ENCODE measurements at places on chromosomes 4 and X. TPM values are rescaled to one million over a fixed set of nuclear protein-coding genes. Genes with fewer than 3 reads are reported as not detected.

DNA sequence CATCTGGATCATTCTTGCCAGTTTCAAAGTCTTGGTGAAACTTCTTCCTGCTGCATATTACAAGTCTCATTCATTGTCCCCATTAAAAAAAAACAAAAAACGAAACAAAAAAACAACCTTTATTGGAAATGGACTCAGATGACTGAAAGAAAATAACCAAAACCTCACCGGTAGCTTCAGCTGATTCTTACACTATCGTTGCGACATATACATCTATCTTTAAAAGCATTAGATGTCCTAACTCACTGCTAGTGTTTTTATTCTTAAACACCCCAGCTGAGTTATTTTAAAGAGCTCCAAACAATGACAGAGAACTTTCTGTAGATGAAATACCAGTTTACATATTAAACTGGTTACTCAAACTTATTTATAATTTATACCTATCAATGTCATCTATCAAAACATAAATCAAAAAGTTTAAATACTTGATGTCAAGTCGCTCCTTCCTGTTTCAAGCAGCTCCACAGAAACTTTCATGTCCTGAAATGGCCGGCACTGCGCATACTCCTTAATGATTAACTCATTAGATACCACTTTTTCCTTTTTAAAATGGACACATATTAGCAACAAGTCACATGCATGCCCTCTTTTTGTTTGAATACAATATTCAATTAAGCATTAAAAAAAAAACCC lies 87.2 kb downstream of the HPRT1 start:
- no peak for DNase-seq

DNA sequence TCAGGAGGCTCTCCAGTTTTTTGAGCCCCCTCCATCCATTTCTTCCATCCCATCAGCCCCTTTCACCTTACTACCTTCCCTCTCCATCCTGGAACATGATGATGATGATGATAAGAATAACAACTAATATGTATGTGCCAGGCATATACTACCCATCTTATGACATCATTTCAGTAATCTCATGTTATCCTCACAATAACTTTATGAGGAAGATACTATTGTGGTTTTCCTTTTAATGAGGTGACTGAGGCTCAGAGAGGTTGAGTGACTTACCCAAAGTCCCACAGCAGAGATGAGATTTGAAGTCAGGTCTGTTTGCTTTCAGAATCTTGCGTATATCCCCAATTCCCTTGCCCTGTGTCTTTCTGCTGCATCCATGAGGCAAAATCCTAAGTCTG lies 55.1 kb downstream of the RTL9 start:
- DNase-seq: no peak

- DNase-seq: no peak
Measured at GRCh38 chrX:153845842-153846241, 15.5 kb upstream of the PDZD4 start.

GRCh38 chrX:118216509-118216908 lies 99.9 kb upstream of the KLHL13 start:
- no peak for DNase-seq

DNA sequence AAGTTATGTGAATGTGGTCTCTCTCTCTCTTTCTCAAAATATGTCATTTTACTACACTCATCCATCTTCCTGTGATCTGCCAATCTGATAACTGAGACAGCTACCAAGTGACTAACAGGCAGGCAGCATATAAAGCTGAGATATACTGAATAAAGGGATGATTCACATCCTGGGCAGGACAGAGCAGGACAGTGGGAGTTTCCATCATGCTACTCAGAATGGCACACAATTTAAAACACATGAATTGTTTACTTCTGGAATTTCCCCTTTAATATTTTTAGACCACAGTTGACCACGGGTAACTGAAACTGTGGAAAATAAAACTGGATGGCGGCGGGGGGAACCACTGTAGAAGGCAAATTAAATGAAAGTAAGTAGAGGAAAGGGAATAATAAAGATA lies 58.6 kb upstream of the DCTD start:
- DNase-seq: no peak

GRCh38 chr4:27270435-27270834 lies 409.8 kb downstream of the STIM2 start:
- no peak for DNase-seq

- peak; percentile 70 for DNase-seq
Measured at GRCh38 chrX:46573892-46574773, 568 bp downstream of the CHST7 start.

GRCh38 chr4:129335276-129335675 lies 239.3 kb downstream of the C4orf33 start:
- no peak for DNase-seq

GRCh38 chr4:81049330-81049729 lies 18.8 kb downstream of the BMP3 start:
- no peak for DNase-seq

Gene DUSP21
- not detected for total RNA-seq

Gene NWD2
- not detected for total RNA-seq

Gene ZNF674
- total RNA-seq: 6.6 TPM

Gene PAGE1
- total RNA-seq: not detected
